ENCODE measurements at places on chromosomes 4 and X.

GRCh38 chr4:109295081-109295480 lies 7.4 kb downstream of the COL25A1 start:
- no peak for DNase-seq

DNA sequence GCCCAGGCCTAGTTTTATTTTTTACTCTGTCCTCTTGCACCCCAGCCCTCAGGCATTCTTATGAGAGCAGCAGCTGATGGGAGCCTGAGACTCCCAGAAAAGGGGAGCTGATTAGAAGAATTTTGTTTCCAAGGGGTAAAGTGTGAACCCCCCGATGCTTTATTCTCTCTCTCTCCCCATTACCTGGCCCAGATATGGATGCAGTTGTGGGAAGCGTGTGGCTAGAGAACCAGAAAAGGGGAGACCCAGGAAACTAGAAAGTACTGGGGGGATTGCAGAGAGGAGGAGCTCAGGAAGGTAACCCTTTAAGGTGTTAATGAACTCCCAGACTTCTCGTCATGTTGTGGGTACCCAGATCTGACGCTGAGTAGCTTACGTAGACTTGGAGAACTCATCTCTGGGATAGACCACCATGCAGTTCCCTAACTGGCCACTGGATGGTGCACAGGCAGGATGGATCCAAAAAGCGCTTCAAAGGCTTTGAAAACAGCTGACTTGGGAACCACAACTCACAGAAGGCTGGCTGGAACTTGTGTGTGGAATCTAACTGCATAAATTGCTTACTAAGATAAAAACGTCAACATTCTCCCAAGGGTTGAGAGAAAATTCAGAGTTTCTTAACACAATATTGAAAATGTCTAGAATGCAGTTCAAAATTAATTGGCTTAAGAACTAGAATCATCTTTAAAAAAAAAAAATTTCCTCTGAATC lies 64.7 kb downstream of the TBC1D14 start:
- DNase-seq = peak; percentile 85

- no peak for DNase-seq
Observed at GRCh38 chr4:21195682-21196081, 495.4 kb downstream of the PACRGL start.

- no peak for DNase-seq
Observed at GRCh38 chr4:81891005-81891996, 419.6 kb upstream of the RASGEF1B start.

- peak; percentile 47 for DNase-seq
Observed at GRCh38 chr4:173288296-173288695, 45.9 kb downstream of the HMGB2 start.

DNA sequence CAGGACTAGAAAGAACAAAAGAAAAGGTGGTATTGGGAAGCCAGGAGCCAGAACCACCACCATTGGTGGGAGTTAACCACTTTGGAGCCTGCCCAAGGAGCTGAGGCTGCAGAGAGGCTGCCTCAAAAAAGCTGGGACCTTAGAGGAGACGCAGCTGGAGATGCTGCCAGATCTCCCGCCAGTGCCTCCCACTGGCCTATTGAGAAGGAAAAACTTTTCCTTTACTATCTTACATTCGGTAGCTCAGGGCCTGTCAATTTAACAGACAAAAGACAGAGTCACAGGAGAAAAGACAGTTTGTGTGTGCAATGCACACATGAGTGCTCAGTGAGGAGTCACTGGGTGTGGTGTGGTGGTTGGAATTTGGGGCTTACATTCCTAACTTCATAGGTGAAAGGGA lies 52.4 kb upstream of the HPSE start:
- DNase-seq = no peak

- DNase-seq = no peak
Observed at GRCh38 chr4:166499820-166500219, 626.8 kb downstream of the TLL1 start.

- no peak for DNase-seq
Observed at GRCh38 chr4:28675582-28675981, 1814.9 kb downstream of the STIM2 start.

DNA sequence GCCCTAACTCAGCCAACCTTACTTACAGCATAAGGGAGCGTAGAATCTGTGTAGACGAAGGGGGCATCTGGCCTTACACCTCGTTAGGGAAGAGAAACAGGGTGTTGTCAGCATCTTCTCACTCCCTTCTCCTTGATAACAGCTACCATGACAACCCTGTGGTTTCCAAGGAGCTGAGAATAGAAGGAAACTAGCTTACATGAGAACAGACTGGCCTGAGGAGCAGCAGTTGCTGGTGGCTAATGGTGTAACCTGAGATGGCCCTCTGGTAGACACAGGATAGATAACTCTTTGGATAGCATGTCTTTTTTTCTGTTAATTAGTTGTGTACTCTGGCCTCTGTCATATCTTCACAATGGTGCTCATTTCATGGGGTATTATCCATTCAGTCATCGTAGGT lies 14.6 kb downstream of the PLP1 start:
- no peak for DNase-seq

DNA sequence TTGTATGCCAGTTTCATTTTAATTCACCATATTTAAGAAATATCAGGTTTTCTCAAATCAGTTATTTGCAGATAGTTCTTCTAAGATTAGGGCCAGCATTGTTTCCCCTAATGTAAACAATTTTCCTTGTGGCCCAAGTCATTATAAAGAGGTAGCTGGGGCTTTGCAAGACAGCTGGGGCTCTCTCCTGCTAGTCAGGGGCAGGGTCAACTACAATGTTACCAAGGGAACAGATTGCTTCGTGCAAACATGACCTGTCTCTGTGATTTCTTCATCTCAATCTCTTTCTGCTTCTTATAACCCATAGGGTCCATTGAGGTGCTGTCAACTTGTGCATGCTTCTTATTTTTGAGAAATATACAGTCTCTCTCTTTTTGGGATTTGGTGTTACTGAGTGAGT lies 12.1 kb downstream of the ARMCX6 start:
- no peak for DNase-seq

DNA sequence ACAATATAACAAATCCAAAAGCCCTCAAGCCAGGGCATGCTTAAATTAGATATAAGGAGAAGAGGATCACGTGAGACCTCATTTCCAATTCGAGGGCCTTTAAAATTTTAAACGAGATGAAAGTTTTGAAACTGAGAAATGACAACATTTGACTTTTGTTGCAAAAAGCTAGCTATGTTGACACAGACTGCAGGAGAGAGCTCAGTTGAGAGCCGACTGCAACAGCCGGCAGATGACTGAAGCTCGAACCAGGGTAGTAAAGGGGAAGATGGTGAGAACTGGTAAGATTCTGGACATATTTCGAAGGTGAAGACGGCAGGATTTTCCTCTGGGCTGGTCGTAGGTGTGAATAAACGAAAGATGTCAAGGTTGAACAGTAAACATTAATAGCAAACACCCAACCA lies 773 bp downstream of the PRMT9 start:
- DNase-seq = no peak

DNA sequence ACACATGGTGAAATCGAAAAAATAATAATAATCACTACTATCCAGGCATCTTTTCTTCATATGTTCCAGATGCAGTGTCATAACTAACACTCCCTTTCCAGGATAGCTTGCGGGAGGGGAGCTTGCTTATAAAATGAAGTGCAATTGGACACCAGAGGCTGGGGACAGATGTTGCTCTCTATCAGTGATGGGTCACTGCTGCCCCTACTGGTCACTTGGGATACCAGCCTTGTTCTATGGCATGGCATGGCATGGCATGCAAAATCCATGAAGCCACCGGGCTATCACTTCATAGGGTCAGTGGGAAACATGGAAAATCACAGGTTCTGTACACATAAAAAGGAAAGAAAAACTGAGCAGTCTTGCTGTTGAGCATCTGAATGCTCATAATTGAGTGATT lies 168.1 kb downstream of the GLRA2 start:
- DNase-seq = peak; percentile 18

DNA sequence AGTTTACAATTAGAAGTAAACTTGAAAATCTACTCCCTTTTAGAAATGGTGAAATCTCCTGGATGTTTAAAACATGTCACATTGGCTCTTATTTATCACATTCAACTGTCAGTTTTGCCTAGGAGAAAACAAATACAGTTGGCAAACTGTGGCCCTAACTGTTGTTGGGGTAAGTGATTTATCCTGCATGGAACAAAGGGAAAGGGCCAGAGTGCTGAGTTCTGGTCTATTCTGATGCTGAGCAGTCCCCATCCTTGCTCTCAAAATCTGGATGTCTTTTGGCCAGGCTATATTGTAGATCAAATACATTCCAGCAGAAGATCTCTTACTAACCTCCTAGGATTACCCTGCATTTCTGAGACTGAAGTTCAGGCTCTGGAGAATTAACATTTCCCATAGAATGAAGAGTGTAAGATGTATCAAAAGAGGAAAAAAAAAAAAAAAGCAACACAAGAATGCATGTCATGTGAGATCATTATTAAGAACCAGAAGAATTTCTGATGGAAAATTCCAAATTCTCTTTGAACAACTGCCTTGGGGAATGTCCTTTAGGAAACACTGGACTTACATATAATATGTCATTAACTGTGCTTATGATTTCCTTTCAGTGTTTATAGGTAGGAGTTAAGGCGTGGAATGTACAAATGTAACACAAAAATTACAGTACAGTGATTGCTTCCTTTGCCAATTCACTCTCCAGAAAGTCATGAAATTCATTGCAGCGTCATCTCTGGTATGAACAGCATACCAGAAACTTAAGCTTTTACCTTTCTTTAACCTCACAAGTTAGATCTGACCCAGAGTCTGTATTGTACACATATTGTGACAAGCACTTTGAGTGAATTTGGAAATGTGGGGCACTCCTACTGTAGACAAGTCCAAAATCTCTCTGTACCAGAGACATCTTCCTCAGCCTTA lies 1012.5 kb upstream of the LCORL start:
- no peak for DNase-seq

- DNase-seq = no peak
Observed at GRCh38 chr4:118175506-118175905, 141.2 kb downstream of the NDST3 start.

DNA sequence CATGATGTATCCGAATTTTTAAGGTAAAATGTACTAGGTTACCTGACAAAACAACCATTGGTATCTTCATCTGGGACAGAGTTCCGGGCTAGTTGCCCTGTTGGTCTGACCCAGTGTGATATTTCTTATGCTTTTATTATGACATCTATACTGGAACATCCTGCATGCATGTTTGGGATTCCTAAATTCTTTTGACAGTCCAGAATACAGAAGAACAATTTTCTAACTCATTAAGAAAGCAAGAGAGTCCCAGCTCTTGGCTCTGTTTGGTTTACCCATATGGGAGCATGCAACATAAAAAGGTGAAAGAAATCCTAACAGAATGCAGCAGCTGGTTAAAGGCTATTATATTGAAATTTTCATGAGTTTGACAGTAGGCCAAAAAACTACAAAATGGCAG lies 247.7 kb upstream of the FTHL17 start:
- DNase-seq = no peak

DNA sequence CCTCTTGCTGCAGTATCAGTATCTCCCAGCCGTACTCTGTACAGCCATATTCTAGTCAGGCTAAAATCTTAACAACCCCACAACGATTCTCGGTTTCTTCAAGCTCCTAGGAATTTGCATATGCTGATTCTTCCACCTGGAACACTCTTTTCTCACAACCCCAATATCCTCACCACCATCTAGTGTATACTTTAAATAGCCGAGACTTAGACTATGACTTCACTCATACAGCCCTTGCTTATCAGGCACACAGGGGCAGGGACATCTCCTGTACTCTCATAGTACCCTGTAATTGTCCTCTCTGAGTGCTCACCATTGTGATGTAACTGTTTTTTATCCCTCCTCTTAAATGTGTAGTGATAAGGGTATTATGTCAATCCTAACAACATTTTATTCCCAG lies 2126.4 kb upstream of the TENM3 start:
- DNase-seq = no peak

DNA sequence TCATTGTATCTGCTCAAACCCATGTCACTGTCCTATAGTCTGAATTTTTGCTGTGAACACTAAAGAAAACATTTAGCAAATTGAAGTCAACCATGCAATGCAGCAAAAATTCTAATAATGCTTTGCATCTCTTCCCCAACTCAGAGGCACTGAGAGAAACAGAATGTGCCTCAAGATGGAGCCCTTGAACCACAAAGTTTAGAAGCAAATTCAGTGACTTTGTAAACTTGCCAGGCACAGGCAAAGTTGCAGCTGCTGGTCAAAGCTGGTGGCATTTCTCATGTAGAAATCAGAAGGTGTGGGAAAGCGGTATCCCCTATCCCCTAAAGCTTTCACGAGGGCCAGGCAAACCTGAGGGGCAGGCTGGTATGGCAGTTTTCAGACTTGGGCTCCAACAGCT lies 121.7 kb upstream of the DIPK2B start:
- DNase-seq = peak; percentile 2

DNA sequence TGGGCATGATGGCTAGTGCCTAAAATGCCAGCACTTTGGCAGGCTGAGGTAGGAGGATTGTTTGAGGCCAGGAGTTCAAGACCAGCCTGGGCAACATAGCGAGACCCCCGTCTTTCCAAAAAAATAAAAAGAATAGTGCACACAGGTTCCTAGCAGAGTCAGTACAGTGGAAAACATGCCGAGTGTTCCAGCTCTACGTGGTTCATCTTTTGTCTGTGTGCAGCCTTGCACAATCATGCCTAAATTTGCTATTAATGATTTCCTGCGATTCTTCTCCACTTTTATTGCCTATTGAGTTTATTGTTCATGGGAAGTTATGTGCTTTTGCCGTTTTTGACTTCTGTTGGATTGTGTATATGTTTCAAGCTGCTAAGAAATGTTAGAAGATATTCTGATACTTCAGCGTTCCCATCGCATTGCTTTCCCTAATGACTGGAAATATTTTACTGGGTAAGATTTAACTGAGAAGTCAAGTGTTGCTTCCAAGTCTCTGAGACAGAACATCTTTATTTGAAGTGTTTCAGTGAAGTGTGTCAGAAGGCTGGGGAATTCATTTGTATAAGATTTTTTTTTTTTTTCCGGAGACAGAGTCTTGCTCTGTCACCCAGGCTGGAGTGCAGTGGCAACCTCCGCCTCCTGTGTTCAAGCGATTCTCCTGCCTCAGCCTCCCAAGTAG lies 11.3 kb downstream of the DOCK11 start:
- no peak for DNase-seq

DNA sequence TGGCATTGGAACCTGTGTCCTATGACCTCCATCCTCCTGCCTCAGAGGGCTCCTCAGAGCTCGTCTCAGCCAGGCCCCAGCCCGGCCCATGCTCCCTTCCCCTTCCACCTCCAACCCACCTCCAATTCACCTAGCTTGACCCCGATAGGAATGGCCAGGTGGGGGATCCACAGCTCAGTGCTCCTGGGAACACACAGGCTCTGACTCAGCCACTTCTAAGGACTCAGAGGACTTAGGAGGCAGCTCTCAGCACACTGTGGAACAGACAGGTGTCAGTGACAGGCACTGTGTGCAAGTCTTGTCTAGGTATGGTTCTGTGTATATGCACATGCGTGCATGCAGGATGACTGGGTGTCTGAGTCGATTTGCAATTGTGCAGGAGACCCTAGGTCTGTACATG lies 44.8 kb downstream of the PJA1 start:
- no peak for DNase-seq

Data from iPS DF 6.9 (cell line).